A549 treated with Hydrocortisone at 1 μM for 4 hours (cell line): ENCODE measurements at places on chromosomes 3 and 15. TPM values are rescaled to one million over a fixed set of nuclear protein-coding genes. Genes with fewer than 3 reads are reported as not detected.

Gene SLC15A2
- total RNA-seq = 0.12 to 0.33 TPM (median 0.16 TPM) in 5 replicates

Gene SLC24A5
- total RNA-seq = not detected in 5 replicates

Gene SLC12A8
- total RNA-seq = 1.6 to 2.2 TPM (median 1.8 TPM) in 5 replicates

Gene KIF15
- 7.6 to 12.1 TPM (median 8.6 TPM) in 5 replicates for total RNA-seq

Gene EIF4E3
- 3.1 to 4.4 TPM (median 4.0 TPM) in 5 replicates for total RNA-seq

Gene NEK11
- total RNA-seq = 4.2 to 5.2 TPM (median 4.7 TPM) in 5 replicates

Gene KCNMB3
- 1.1 to 1.8 TPM (median 1.4 TPM) in 5 replicates for total RNA-seq

Gene BCHE
- total RNA-seq = 0.47 to 1.0 TPM (median 0.68 TPM) in 5 replicates

Gene DET1
- total RNA-seq = 5.5 to 6.6 TPM (median 5.9 TPM) in 5 replicates

Gene USP13
- total RNA-seq = 8.2 to 12.7 TPM (median 10.5 TPM) in 5 replicates

Gene MAP6D1
- 5.6 to 7.2 TPM (median 6.6 TPM) in 5 replicates for total RNA-seq
